ENCODE measurements at places on chromosomes 11 and 22. TPM values are rescaled to one million over a fixed set of nuclear protein-coding genes. Genes with fewer than 3 reads are reported as not detected.

- no peak for DNase-seq
These were observed 21.4 kb downstream of the XRRA1 start for GRCh38 chr11:74927496-74927895.

DNA sequence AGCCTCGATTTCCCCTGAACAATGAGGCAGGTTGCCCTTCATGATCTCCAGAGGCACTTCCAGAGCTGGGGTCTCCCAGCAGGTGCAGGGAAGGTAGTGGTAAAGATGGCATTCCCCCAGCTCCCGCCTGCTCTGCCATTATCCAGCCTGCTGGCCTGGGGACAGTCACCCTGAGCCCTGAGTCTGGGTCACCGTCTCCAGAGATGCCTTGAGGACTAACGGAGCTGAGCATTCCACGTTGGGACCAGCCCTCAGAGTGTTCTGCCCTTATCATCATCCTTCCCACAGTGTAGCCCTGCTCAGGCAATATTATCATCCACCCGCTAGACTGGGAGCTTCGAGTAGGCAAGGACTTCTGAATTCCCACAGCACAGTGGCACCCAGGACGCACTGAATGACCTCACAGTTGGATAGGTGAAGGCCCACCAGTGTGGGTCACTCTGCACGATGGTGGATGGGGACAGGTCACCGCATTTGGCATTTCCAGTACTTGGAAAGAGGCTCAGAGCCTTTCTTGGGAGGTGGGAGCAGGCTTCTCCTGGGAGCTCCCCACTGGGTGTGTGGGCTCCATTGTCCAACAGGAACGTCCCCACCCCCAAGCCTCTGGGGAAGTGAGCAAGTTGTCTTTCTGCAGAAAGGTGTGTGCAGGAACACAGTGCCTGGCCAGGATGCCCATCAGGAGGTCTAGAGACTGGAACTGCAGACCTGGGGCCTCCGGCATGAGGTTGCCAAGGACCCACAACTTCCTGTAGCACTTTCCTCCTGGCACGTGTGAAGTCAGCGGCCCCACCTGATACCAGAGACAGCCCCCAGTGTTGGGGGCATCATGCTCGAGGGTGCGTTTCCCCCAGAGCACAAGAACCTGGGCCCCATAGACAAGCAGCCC, 51.4 kb upstream of the WNT7B start:
- DNase-seq, result no peak

GRCh38 chr22:46589871-46590271, 30.3 kb upstream of the GRAMD4 start:
- DNase-seq, result no peak

DNA sequence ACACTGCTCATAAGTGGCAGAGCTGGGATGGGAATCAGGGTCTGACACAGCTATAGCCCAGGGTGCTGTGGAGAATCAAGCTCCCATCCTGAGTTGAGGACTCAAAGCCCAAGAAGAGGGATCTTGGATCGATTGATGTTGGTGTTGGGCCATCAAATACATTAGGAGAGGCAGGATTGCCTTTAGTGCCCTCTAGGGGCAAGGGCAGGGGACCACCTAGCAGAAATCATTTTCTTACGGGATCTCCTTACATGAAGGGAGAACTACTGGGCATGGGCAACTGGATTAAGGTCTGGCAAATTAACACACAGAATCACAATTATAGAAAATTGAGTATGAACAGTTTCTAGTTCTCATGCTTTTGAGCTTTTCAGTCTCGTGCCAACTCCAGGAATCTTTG, 24.9 kb upstream of the EMSY start:
- DNase-seq, result no peak

DNA sequence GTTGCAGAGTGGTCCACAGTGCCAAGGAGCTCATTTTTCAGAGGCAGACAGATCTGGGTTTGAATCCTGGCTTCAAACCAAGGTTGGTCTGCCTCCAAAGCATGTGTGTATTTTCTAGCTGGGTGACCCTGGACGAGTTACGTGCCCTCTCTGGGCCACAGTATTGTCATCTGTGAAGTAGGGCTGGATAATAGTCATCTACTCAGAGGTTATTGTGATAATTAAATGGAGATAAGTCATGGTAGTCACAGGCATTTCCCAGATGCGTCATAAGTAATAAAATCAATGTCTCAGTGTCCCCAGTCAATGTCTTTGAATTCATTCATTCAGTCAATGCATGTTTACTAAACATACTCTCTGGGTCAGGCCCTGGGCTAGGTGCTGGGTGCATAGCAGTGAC, 8.6 kb downstream of the OMP start:
- no peak for DNase-seq

DNA sequence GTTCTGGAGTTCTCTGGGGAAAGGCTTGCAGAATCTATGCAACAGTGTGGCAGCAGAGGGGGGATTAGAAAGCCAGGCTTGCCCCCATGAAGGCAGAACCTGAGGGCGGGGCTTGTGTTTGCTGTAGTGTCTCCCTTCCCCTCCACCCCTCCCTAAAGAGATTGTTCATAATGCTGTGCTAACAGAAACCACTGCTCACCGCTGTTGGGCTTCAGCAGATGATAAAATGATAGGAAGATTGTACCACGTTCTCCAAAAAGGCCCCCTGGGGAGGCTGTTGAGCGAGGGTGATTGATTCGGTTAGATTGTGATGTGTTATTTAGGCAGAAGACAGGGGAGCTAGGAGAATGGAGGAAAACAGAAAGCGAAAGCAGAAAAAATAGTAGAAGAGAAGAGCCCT, 215.2 kb upstream of the NCAM1 start:
- DNase-seq, result no peak

GRCh38 chr22:24723111-24723510, 51.4 kb downstream of the PIWIL3 start:
- no peak for DNase-seq

DNA sequence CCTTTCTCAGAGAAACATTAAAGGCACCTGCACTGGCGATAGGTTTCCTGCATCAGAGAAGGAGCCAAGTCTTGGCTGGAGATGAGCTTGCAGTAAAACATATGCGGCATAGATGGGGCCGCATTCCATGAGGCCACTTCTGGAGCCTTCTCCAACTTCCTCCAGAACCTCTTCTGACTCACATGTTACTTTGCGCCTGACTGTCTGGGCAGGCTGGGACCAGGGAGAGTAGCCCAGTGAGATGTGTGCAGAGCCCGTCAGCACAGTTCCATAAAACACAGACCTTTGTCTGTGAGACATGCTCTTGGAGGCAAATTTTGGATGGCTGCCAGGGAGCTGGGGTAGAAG, 55.4 kb upstream of the BID start:
- no peak for DNase-seq

DNA sequence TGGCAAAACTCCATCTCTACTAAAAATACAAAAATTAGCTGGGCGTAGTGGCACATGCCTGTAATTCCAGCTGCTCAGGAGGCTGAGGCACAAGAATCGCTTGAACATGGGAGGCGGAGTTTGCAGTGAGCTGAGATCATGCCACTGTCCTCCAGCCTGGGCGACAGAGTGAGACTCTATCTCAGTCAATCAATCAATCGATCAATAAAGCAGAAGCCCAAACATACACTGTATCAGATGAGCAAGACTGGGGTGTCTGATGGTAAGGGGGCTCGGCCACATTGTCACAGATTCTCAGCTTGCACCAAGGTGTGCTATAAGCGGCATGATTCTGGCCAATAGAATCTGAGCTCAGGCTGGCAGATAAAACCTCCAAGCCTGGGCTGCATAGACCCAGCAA, 261.1 kb downstream of the BUD13 start:
- no peak for DNase-seq

GRCh38 chr22:36387709-36387958, 133 bp downstream of the MYH9 start:
- DNase-seq, result no peak

DNA sequence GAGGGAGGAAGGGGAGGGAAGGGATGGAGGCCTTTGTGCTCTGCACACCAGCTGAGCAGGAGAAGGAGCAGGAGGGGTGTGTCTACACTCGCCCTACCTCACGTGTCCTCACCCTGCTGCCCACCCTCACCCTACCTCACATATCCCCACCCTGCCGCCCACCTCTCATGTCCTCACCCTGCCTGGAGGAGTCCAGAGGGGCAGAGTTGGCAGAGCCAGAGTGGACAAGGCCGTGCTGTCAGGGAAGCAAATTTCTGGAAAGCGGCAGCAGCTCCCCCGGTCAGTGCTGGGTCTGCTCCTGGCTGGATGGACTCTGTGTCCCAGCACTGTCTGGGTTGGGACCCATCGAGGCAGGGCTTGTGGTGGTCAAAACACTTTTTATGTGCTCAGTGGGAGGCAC, 799.6 kb downstream of the BRD1 start:
- DNase-seq, result no peak

DNA sequence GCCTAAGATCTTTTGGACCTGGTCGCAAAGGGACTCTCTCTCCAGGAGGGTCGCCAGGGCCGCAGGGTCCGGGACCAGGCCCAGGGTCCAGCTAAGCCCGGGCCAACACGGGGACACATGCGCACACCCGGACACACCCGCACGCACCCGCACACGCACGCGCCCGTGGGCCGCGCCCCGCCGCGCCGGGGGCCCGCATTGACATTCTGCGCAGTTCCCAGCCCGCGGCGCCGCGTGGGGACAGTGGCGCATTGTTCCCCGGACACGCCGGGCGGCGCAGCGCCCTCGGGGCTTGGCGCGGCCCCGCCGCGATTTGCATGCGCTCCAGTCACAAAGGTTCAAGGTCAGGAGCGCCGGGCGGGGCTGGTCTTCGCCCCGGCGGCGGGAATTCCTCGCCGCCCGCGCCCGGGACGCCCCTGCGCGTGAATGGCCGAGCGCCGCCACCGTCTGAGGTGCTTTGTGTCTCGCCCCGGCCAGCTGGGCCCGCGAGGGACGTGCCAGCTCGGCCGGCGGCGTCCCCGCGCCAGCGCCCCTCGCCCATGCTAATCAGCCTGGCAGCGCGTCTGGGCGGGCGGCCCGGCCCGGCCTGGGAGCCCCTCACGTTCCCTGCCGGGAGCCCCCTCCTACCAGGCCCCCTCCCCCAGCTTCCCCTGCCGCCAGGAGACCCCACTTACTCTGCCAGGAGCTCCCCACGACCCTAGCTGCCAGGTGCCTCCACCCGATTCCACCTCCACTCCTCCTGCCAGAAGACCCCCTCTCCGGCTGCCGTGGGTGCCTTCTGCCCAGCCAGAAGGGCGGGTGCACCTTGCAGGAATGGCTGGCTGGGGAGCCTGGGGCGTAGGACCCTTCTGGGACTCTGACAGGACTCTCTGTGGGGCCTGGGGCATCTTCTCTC, 50.5 kb upstream of the WNT7B start:
- DNase-seq, result peak; percentile 29

GRCh38 chr11:119478711-119479285, 55.8 kb upstream of the THY1 start:
- DNase-seq, result peak; percentile 3

DNA sequence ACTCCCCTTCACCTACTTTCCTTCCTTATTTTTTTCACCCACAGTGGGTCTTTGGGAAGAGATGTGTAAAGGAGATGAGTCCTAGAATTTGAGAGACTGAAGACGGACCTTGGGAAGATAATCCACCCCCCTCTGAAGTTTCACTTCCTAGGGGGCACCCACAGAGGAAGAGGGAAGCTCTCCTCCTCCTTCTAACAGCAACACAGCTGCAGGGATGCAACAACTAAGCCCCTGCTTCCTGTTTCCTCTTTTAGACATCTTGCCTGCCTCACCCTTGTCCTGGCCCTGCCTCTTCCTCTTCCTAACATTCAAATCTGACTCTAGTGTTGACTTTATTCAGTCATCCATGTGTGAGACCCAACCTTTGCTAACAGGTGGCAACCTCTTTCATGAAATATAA, 424.6 kb downstream of the BUD13 start:
- no peak for DNase-seq

- no peak for DNase-seq
These were observed 92.8 kb downstream of the FAR1 start for GRCh38 chr11:13761250-13761649.

GRCh38 chr11:20522536-20522935, 76.9 kb upstream of the SLC6A5 start:
- DNase-seq, result no peak

- no peak for DNase-seq
These were observed 1432.9 kb downstream of the BRD1 start for GRCh38 chr22:48394787-48395186.

DNA sequence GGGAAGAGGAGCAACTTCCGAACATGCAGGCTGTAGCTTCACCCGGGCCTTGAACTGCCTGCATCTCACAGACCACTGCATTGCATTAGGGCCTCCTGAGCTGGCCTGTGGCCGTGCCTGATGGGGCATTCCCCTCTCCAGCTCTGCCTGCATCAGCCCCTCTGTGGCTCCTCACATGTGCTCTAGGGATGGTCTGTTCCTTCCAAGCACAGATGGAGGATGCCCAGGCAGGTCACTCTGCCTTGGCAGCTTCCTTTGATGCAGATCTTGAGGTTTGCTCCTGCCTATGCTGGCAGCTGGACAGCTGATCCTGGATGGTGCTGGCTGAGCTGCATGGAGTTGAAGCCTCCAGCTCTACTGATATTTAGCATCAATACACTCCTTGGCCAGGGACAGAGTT, 28.5 kb downstream of the AMPD3 start:
- no peak for DNase-seq

GRCh38 chr11:100731471-100731870, 44.4 kb downstream of the ARHGAP42 start:
- DNase-seq, result no peak

Gene HMGXB4
- 14.7 TPM for total RNA-seq

Gene CFAP68
- total RNA-seq, result 17.5 TPM

Gene OR8D4
- total RNA-seq, result not detected

All from lung (tissue), 17 donors.